Spinal cord (tissue), 10 donors: ENCODE measurements at places on chromosomes 13 and 19. TPM values are rescaled to one million over a fixed set of nuclear protein-coding genes. Genes with fewer than 3 reads are reported as not detected.

Gene ANKRD10
- 221 TPM for polyA plus RNA-seq

Gene RBM42
- polyA plus RNA-seq = 73.4 TPM

Gene MEIOSIN
- not detected for polyA plus RNA-seq

Gene GPX4
- polyA plus RNA-seq = 452 TPM

GRCh38 chr19:39497701-39497995 is 1.1 kb upstream of the DLL3 start:
- DNase-seq = no peak

DNA sequence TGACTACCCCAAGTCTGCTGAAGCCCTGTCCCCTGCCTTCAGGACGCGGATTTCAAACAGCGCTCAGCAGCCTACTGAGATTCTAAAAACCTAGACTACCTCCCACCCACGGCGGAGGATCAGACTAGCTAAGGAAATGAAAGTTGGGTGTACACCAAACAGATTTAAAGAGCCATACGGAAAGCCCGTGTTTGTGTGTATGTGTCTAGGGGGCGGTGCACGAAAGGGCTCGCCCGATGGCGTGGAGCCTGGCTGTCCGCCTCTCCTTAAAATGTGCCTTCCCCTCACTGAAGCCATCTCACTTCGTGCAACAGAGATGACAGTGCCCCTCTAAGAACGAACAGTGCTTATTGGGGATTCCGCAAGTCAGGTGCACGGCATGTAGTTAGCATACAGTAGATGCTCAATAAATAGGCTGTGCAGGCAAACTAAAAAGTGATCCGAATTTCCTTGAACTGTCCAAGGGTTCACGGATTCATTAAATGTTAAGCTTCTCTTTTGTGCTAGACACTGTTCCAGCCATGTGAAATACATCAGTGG is 639 bp downstream of the LENG1 start:
- no peak for DNase-seq

GRCh38 chr19:19368087-19368486 is 37.4 kb upstream of the GATAD2A start:
- DNase-seq = no peak

DNA sequence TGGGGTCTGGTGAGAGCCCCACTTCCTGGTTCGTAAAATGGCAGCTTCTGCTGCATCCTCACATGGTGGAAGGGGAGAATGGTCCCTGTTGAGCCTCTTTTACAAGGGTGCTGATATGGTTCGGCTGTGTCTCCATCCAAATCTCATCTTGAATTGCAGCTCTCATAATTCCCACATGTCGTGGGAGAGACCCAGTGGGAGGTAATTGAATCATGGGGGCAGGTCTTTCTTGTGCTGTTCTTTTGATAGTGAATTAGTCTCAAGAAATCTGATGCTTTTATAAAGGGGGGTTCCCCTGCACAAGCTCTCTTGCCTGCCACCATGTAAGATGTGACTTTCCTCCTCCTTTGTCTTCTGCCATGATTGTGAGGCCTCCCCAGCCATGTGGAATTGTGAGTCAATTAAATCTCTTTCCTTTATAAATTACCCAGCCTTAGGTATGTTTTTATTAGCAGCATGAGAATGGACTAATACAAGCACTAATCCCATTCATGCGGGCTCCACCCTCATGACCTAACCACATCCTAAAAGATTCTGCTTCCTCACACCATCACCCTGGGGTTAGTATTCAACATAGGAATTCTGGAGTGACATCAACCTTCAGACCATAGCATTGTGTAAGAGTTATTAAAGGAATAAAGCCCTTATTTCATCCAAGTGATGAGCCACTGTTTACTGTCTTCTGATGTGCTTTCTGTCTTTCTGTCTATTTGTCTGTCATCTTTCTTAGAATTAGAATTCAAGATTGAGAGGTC is 159.0 kb upstream of the IRS2 start:
- DNase-seq = no peak

- no peak for DNase-seq
Observed at GRCh38 chr19:3792114-3792513, 5.9 kb upstream of the MATK start.

DNA sequence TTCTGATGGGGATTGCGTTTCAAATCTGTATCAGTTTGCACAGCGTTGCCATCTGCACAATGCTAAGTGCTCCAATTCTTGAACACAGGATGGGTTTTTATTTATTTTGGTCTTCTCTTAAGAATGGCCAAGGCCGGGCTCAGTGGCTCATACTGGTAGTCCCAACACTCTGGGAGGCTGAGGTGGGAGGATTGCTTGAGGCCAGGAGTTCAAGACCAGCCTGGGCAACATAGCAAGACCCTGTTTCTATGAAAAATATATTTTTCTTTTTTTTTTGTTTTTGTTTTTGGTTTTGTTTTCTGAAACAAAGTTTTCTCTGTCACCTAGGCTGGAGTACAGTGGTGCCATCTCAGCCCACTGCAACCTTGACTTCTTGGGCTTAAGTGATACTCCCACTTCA is 5.5 kb upstream of the YJEFN3 start:
- DNase-seq = no peak

GRCh38 chr13:31945202-31945961 is 86.2 kb upstream of the FRY start:
- peak; percentile 32 for DNase-seq

DNA sequence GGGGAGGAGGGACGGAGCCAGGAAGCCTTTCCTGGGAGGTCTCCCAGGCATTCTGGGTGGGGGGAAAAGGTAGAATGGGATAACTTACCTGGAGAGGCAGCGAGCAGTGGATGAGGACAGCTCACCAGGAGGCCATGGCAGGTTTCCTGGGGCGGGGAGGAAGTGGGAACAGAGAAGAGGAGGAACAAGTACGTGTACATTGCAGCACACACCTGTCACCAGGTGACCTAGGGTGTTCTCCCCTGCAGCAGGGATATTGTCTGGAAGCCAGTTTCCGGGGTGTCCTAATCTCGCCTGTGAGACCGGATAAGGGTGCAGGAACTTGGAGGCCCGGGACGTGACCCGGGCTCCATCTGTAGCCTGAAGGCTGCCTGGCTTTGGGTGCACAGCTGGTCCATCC is at the start of gene FUT3:
Gene FUT3 (minus strand): TSS at position 148 of the 400 bp plus-strand sequence.
- DNase-seq = no peak

DNA sequence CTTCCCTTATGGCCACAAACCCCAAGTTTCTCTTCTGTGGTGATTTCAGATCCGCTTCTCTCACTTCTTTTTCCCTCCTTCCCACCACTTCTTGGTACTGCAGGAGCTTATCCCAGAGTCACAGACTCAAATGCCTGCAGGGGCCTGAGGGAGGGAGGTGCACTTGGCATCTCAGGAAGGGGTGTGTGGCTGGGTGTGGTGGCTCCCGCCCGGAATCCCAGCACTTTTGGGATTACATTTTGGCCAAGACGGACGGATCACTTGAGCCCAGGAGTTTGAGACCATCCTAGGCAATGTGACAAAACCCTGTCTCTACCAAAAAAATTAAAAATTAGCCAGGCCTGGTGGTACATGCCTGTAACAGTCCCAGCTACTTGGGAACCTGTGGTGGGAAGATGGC is 5.6 kb downstream of the USF2 start:
- no peak for DNase-seq

- DNase-seq = no peak
Observed at GRCh38 chr19:16298334-16298733, 26.3 kb upstream of the KLF2 start.

- peak; percentile 11 for DNase-seq
Observed at GRCh38 chr13:110044551-110045111, 258.2 kb upstream of the IRS2 start.

GRCh38 chr13:41470196-41470595 is 12.8 kb downstream of the RGCC start:
- DNase-seq = no peak

- DNase-seq = no peak
Observed at GRCh38 chr13:40652588-40652940, 13.9 kb downstream of the FOXO1 start.

GRCh38 chr19:34731964-34732363 is 2.1 kb upstream of the ZNF181 start:
- DNase-seq = no peak
